Neuronal stem cell (in vitro differentiated cells): ENCODE measurements at places on chromosomes 7 and 10.

DNA sequence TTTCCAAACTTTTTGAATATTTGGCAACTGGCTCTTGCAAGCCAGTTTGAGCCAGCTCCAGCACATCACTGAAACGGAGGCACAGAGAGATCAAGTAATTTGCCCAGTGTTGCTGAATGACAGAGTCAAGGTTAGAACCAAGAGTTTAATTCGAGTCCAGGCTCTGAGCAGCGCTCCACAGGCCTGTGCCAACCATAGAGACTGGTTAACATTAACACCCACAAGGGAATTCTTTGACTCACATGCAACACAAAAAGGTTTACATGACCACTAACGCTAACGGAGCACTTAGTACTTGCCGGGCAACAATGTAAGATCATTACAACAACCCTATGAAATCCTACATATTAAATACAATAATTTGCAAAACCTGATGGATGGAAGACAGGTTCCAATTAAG is 1.5 kb downstream of the RGS10 start:
- DNase-seq, result no peak

- DNase-seq, result no peak
Measured at GRCh38 chr10:127578961-127579305, 29.8 kb downstream of the NPS start.

DNA sequence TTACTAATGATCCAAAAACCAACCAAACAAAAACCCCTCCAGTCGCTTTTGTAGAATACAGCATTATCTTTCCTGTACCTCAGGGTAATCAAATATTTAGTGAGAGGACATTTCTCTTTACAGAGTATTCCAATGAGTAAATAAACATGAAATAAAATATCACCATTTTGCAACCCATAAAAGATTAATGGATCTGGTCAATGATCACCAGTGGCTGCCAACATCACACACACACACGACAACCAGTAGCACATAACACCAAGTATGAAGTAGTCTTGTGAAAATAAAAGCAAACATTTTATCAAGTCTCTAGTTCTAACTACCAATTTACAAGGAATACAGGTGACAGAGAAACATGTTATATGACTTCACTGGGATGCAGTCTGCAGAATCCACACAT is 188.6 kb upstream of the IMMP2L start:
- DNase-seq, result no peak

DNA sequence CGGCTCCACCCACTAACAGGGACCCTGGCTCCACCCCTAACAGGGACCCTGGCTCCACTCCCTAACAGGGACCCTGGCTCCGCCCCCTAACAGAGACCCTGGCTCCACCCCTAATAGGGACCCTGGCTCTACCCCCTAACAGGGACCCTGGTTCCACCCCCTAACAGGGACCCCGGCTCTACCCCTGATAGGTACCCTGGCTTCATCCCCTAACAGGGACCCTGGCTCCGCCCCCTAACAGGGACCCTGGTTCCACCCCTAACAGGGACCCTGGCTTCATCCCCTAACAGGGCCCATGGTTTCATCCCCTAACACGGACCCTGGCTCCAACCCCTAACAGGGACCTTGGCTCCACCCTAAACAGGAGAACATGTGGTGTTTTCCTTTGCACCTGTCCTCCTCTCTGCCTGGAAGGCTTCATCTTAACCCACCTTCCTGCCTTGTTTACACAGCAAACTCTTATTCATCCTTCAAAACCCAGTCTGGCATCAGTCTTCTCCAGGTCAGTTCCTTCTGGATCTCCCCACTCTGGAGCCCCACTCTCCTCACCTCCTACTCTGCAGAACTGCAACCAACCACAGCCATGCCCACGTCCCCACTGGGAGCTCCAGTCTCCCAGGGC is 58.0 kb downstream of the CHST15 start:
- no peak for DNase-seq

DNA sequence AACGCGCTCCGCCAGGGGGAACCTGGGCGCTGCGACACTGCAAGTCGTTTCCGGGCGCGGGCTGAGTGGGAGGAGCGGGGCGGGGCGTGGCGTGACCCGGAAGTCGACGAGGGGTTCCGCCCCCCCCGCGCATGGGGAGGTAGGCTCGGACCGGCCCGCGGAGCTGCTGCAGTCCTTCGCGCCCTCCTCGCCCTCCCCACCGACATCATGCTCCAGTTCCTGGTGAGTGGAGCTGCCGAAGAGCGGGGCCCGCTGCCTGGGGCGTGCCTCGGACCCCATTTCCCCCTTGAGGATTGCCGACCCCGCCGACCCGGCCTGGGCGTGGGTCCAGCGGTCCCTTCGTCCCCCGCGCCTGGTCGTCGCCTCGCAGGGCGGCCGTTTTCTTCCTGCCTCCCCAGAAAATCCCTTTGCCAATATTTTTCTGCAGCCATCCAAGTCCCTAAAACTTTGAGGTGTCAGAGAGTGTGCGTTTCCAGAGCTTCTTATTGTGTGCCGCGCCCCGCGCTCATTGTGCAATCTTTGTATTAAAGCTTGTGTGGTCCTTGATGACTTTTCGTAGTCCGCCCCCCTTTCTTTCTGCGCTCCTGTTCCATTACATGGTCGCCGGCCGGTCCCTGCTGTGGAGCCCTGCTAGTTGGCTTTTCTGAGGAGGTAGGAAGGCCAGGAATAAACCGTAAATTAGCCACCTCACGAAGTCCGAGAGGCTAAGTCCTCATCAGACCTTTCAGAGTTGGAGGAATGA is at the start of gene STMP1:
Gene STMP1, plus strand, starts transcription at position 142 of the 742 bp plus-strand sequence.
- DNase-seq, result peak; percentile 90

DNA sequence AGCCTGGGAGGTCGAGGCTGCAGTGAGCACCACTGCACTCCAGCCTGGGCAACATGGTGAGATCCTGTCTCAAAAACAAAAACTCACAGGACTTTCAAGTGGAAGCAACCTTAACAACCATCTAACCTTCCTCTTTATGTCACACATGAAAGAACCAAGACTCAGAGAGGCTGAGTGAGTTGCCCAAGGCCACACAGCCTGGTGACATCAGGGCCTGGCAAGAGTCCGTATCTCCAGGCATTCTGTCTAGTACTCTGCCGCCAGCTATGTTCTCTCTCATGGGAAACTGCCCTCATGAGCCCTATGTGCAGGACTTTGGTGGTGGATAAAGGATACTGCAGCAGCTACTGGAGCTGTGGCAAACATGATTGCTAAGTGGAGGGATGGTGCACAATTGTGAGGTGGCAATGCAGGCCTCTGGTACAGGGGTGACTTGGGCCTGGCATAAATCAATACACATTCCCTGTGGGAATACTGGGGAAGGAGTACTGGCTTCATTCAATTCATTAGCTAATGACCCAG is 10.1 kb upstream of the CHCHD3 start:
- no peak for DNase-seq

GRCh38 chr10:123382491-123382890 is 228.3 kb downstream of the BUB3 start:
- DNase-seq, result no peak

DNA sequence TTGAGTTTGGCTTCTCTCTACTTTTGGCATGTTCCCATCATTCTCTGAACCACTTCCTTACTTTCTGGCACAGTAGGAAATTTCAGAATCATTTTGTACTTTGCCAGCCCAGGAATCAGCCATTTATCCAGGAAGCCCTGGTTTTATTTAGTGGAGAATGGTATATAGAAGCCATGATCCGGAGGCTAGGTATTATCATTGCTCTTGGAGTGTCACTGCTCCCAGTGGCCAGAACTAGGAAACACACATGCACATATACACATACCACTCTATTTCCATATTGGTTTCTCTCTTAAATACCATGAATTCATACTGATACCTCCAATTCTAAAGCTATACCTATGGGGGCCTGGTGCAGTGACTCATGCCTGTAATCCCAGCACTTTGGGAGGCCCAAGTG is 36.3 kb downstream of the SUFU start:
- no peak for DNase-seq

DNA sequence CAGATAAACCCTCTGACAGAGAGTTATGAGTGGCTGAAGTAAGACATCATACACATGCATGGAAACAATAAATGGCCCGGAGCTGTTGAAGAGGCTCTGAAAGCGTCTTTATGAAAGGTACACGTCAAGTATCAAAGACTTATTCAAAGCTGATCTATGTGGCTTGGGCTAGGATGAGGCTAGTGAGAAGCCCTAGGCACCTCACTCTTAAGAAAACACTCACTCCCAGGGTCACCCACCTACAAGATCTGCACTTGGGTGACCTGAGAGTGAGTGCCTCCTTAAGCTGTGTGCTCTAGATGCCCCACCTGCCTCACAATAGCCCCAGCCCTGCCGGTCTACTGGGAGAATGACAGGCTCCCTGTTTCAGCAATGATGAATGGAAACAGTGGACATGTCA is 1.1 kb upstream of the GIMAP1 start:
- DNase-seq, result no peak

- no peak for DNase-seq
Measured at GRCh38 chr10:123491364-123491763, 174.8 kb upstream of the GPR26 start.

DNA sequence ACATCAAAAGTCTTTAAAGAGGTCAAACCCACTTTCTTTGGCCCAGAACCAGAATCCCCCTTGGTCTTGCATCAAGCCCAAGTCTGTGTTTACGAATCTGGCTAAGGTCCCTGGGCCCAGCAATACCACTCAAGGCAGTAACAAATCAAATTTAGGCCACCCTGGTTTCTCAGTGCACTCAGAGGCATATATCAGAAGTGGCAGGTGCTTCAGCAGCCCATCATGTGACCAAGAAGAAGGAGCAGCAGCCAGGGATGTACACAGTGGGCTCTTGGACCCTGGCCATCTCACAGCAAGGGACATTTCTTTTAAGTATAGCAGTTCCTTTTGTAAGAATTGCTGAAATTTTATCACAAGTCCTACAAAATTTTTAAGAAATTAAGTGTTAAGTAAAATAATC is 7.3 kb upstream of the SLC25A13 start:
- no peak for DNase-seq

- no peak for DNase-seq
Measured at GRCh38 chr10:727162-727790, 37.8 kb upstream of the DIP2C start.

GRCh38 chr10:11699550-11700097 is 42.6 kb upstream of the ECHDC3 start:
- no peak for DNase-seq

DNA sequence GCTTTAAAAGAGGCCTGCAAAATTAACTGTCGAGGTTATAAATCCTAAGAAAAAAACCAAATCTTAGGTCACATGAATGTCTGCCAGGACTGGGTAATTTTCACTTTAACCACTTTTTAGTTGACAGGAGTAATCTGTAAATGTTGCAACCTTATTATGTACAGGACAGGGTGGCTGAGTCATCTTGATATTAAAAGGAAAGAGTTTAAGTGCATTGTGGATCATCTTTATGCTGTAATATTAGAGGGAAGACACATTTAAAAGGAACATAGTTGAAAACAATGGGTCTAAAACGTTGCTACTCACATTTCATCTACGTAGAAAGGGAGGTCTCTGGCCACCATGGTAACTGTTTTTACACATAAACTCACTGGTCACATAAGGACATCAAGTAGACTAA is 115.5 kb downstream of the LSMEM1 start:
- no peak for DNase-seq

GRCh38 chr7:137390076-137390475 is 46.5 kb upstream of the PTN start:
- no peak for DNase-seq

GRCh38 chr7:147296201-147296600 is 1179.6 kb downstream of the CNTNAP2 start:
- DNase-seq, result no peak

DNA sequence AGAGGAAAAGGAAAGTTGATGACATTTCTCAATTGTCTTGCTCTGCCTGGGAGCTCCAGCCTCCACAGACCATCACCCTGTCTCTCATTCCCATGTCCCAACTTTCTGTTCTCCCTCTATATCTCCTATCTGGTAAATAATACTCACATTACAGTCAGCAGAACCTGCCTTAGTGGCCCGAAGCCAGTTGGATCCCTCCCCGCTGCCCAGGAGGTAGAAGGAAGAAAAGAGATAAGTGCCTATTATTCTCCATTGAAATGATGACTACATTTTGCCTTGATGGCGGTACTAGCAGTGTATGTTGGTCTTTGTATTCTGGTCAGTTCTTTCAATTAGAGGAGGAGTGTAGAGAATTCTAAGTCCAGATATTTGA is 91.9 kb downstream of the CSTF2T start:
- no peak for DNase-seq

- no peak for DNase-seq
Measured at GRCh38 chr10:11095374-11095801, 77.7 kb downstream of the CELF2 start.

- no peak for DNase-seq
Measured at GRCh38 chr7:105264707-105265106, 124.0 kb downstream of the SRPK2 start.

DNA sequence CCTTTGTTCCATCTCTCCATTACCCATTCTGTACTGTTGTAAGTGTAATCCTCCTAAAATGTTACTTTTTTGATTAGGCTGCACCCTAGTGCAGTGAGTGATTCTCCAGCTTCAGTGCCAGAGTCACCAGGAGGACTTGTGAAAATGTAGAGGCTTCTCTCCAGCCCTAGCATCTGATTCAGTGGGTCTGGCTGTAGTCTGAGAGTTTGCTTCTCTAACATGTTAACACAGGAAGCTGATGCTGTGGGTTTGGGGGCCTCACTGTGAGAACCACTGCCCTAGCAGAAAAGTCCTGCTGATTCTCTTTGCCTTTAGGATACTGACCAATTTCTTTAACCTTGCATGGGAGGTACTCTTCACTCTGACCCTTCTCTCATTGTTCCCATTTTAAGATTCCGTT is 24.4 kb downstream of the CSGALNACT2 start:
- DNase-seq, result no peak

- peak; percentile 46 for DNase-seq
Measured at GRCh38 chr7:143263266-143264195, at the start of gene GSTK1. Gene GSTK1, plus strand, starts transcription at chr7:143263441. Its CDS starts 73 bp downstream, at chr7:143263514.

DNA sequence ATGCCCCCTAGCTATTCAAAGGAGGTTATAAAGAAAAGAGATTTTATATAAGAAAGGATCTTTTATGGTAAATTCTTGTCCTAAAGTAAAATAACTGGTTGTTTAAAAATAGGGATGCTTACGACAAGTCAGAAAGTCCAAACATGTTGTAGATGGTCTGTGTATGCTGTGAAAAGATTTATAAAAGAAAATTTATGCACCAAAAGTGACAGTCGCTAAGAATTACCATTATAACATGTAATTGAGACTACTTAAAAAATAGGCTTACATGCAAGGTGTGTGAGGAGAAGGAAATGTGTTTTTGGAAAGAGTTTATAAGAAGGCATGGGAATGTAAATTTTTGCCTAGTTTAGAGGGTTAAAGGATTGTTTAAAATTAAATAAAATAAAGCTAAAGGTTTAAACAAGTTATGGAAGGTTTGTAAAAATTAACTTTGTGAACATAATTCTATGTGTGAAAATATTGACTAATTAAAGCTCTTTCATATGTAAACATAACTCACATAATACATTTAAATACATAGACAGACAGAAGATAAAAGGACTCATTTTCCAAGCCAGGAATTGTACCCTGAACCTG is 118.5 kb downstream of the LYZL1 start:
- DNase-seq, result peak; percentile 14
